ENCODE measurements at places on chromosomes 6 and 20.

- no peak for DNase-seq
These were observed 229.6 kb downstream of the SAMD5 start for GRCh38 chr6:147738099-147738498.

DNA sequence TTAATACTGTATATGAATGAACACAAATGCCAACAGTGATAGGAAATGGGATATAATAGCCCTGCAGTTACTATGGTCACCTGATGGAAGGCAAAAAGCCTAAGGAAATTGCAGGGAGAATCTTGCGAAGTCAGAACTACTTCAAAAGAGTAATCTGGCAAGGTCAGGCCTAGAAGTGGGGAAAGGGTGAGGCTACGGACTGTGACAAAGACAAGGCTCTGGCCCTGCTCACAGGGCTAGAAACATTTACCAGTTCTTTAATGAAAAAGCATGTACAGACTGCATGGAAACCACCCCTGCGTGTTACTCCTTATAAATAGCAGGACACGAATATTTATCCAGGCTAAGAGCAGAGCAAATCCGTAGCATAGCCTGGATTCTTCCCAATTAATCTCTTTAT lies 52.5 kb upstream of the HECA start:
- no peak for DNase-seq

GRCh38 chr6:134954272-134955000 lies 4.5 kb upstream of the ALDH8A1 start:
- no peak for DNase-seq

- DNase-seq, result no peak
These were observed 33.3 kb downstream of the PDRG1 start for GRCh38 chr20:31918466-31919105.

DNA sequence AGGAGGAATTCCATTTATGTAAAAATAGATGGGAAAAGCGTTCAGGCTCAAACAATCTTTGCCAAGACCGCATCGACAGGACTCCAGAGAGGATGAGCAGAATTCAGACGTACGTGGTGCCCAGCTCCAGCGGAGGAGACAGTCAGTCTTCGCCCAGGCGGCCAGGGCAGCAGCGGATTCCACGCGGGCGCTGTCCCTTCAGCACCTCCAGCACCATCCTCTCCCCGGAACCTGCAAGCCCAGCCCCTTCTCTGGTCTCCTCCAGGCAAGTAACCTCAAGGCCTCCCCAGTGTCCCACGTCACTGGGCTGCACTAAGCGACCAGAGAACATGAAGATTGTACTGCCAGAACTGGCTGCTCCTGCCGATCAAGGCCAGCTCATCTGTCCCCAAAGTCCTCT lies 2.8 kb upstream of the KCNQ2 start:
- no peak for DNase-seq
